Stimulated activated CD4-positive, alpha-beta T cell treated with anti-CD3 and anti-CD28 coated beads, Interleukin-12 subunit alpha, Interleukin-12 subunit beta, amount 100 ng/mL, for 24 hours (primary cell): ENCODE measurements at places on chromosomes 2 and 18.

- DNase-seq, result no peak
These were observed 671.6 kb downstream of the PLCL1 start for GRCh38 chr2:198476007-198476406.

GRCh38 chr2:67792191-67792590 lies 270.6 kb downstream of the C1D start:
- DNase-seq, result no peak

- DNase-seq, result no peak
These were observed 22.4 kb downstream of the NCOA1 start for GRCh38 chr2:24513281-24514071.

DNA sequence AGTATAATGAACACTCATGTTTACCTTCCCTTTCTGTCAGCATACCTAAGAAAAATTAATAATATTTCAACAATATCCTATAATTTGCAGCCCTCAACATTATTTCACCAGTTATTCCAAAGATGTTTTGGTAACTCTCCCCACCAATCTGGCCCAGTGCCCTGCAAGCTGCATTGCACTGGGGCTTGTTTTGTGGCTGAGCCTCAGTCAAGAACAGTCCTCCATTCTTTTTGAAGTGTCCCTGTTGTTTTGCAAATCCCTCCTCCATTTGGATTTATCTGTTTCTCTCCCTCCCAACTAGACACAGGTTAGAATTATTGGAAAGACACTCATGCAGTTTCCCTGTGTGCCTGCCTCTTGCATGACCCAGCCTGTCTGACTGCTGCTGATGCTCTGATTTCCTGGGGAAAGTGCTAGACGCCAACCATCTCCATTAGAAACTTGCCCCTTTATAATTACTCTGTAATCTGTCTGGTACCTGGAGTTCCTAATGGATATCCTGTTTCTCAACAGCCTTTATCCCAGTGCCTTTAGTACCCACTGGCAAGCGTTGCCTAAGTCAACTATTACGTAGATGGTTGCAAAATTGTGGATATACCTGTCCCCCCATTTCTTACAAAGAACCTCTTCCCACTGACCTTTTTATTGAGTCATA lies 60.2 kb downstream of the EIF5B start:
- no peak for DNase-seq

GRCh38 chr18:55102501-55102900 lies 143.2 kb upstream of the CCDC68 start:
- DNase-seq, result no peak

DNA sequence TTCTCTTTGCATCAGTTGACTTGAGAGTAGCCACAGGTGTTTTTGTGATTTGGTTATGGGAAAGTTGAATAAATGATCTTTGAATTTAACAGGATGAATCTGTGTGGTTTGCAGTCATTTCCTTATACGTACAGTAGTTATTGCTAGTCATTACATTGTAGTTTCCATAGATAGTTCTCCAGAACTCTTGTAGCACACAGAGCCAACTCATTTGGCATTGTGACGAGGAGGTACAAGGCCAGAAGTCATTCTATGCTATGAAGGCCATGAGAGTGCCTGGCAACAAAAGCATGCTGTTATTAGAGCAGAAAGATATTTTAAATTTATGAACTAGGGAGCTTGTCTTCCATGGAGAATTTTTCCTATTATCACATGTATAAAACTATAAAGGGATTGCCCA lies 973.0 kb upstream of the CHAC2 start:
- no peak for DNase-seq

DNA sequence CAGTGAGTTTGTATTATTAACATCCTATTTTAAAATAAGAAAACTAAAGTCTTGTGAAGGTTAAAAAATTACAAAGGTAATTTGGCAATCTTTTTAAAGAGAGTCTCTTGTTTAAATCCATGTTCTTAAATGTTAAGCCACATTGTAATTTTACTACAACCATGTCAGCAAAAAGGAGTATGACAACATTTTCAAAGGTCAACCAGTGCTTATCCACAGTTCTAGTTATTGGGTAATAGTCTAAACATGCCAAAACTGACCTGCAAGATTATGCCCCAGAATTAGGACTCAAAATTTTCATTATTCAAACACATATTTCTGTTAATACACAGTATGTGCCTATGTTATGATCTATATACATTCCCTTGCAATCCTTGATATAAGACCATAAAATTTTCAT lies 1312.6 kb upstream of the CHAC2 start:
- no peak for DNase-seq

GRCh38 chr18:34880403-34880802 lies 160.8 kb upstream of the MAPRE2 start:
- DNase-seq, result no peak
